Suppressor macrophage treated with lipopolysaccharide for 4 hours (primary cell): ENCODE measurements at places on chromosomes 13 and 19.
A peak's percentile ranks its signal among the peaks of the same experiment; 100 is the strongest.

DNA sequence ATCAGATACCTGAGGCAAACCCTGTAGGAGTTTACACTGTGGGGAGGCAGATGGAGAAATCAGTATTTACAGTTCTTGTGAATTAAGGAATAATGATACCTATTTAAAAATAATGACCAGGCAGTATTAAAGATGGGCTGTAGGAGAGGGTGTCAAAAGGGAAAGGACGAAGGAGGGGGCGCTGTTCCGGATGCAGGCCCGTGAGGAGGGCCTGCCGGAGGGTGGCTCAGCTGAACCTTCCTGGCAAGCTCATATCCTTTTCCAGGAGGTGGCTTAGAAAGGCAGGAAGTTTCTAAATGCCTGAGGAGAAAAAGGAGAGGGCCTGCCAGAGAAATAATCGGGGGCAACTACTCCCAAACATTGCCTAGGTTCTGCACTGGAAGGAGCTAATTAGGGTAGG is 46.6 kb downstream of the MBNL2 start:
- DNase-seq, result no peak

GRCh38 chr13:77351315-77351714 is 24.4 kb upstream of the MYCBP2 start:
- DNase-seq, result peak; percentile 53

DNA sequence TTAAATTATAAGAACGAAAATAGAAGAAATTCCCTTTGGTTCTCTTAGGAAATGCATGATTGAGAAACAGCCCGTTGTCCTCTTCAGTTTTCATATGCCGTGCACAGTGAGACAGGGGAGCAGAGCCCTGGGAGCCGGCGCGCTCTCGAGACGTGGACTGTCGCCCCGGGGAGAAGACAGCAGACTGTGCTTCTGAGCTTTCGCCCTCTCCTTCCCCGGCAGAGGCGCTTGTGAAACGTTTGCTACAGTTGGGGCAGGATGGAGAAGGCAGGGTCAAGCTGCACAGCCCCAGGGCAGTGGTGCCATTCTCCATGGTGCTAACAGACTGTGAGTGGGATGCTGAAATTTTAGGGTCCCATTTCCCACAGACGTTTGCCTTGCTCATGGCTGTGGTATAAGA is 192.2 kb upstream of the KL start:
- DNase-seq, result no peak

GRCh38 chr13:34161931-34162543 is 344.1 kb downstream of the RFC3 start:
- DNase-seq, result no peak

DNA sequence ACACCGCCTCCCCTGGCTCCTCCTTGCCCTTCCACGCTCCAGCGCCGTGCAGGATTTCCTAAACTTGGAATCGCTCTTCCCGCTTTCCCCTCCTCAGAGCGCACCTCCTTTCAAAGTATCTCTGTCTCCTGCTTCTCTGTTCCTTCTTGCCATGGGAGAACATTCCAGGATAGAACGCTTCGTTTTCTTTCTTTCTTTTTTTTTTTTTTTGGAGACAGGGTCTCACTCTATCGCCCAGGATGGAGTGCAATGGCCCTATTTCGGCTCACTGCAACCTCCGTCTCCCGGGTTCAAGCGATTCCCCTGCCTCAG is 574 bp upstream of the XPO4 start:
- no peak for DNase-seq
